ENCODE measurements at places on chromosomes 3 and 15. TPM values are rescaled to one million over a fixed set of nuclear protein-coding genes. Genes with fewer than 3 reads are reported as not detected.

- peaks cover 2% of the 10 kb centered on the region for H3K27me3 ChIP-seq
- no peak for DNase-seq
- no peak overlapping the region for H3K27ac ChIP-seq
- H3K4me3 ChIP-seq = no peak overlapping the region
Measured at GRCh38 chr15:81977464-81977863, 68.4 kb downstream of the MEX3B start.

- no peak for DNase-seq
- H3K27ac ChIP-seq = no peak overlapping the region
- peaks cover 3% of the 10 kb centered on the region for H3K27me3 ChIP-seq
- H3K36me3 ChIP-seq = no peaks in the 10 kb centered on the region
Measured at GRCh38 chr15:37967788-37968187, 33.3 kb downstream of the TMCO5A start.

CLSTN2 gene
- not detected for polyA plus RNA-seq

- H3K27me3 ChIP-seq = no peaks in the 10 kb centered on the region
- no peaks in the 10 kb centered on the region for H3K36me3 ChIP-seq
- DNase-seq = no peak
- H3K4me1 ChIP-seq = peaks cover 20% of the 10 kb centered on the region
Measured at GRCh38 chr15:65290228-65290627, 3.5 kb upstream of the PARP16 start.

GRCh38 chr15:81869161-81869954 is 176.5 kb downstream of the MEX3B start:
- no peak overlapping the region for H3K4me3 ChIP-seq
- H3K4me1 ChIP-seq = no peaks in the 10 kb centered on the region
- peaks cover 5% of the 10 kb centered on the region for H3K27me3 ChIP-seq
- no peaks in the 10 kb centered on the region for H3K36me3 ChIP-seq

SH3BP5 gene
- polyA plus RNA-seq = 67.4 TPM

MME gene
- not detected for polyA plus RNA-seq

GRCh38 chr3:8981296-8981695 is 18.0 kb upstream of the RAD18 start:
- no peak overlapping the region for H3K4me3 ChIP-seq
- H3K27ac ChIP-seq = no peak overlapping the region
- H3K36me3 ChIP-seq = no peaks in the 10 kb centered on the region
- peaks cover 5% of the 10 kb centered on the region for H3K27me3 ChIP-seq
- no peak for DNase-seq

TSC22D2 gene
- polyA plus RNA-seq = 10.4 TPM

DNA sequence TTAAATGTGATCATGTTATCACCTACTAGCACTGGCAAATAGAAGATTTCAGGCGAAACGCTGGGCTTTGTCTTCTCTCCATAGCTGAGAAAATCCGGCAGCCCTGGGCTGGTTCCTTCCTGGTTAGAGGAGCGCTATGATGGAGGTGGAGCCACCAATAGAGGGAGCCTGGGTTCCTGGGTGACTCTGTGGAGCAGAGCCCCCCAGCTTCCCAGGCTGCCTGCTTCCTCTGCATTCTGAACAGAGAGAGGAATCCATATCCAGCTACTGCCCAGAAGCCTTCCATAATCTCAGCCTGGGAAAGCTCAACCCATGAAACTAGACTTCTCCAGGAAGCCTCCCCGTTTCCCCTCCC is 32.6 kb upstream of the IQSEC1 start:
- H3K4me3 ChIP-seq = no peak overlapping the region
- no peaks in the 10 kb centered on the region for H3K27me3 ChIP-seq
- no peak overlapping the region for H3K27ac ChIP-seq
- no peaks in the 10 kb centered on the region for H3K36me3 ChIP-seq
- no peak for DNase-seq

SEC22C gene
- polyA plus RNA-seq = 35.6 TPM

- H3K27ac ChIP-seq = no peak overlapping the region
- peaks cover 2% of the 10 kb centered on the region for H3K4me1 ChIP-seq
- no peak overlapping the region for H3K4me3 ChIP-seq
- H3K27me3 ChIP-seq = no peaks in the 10 kb centered on the region
Measured at GRCh38 chr3:50985893-50986292, 311.2 kb downstream of the DOCK3 start.

ACP3 gene
- 1.4 TPM for polyA plus RNA-seq

DNA sequence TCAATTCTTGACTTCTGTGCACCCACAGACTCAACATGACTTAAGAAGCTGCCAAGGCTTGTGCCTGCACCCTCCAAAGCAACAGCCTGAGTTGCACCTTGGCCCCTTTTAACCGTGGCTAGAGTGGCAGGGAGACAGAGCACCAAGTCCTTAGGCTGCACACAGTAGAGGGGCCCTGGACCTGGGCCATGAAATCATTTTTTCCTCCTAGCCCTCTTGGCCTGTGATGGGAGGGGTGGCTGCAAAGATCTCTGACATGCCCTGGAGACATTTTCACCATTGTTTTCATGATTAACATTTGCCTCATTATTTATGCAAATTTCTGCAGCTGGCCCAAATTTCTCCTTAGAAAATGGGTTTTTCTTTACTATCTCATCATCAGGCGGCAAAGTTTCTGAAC is 836.8 kb downstream of the ZPLD1 start:
- H3K4me1 ChIP-seq = no peaks in the 10 kb centered on the region
- H3K27ac ChIP-seq = no peak overlapping the region
- DNase-seq = no peak
- no peaks in the 10 kb centered on the region for H3K27me3 ChIP-seq
- H3K36me3 ChIP-seq = no peaks in the 10 kb centered on the region

EPM2AIP1 gene
- polyA plus RNA-seq = 5.3 TPM

ALCAM gene
- 2.8 TPM for polyA plus RNA-seq

- no peaks in the 10 kb centered on the region for H3K27me3 ChIP-seq
- DNase-seq = no peak
- H3K27ac ChIP-seq = no peak overlapping the region
Measured at GRCh38 chr15:33467146-33467815, 156.5 kb downstream of the RYR3 start.

SLC9C1 gene
- polyA plus RNA-seq = not detected

DNA sequence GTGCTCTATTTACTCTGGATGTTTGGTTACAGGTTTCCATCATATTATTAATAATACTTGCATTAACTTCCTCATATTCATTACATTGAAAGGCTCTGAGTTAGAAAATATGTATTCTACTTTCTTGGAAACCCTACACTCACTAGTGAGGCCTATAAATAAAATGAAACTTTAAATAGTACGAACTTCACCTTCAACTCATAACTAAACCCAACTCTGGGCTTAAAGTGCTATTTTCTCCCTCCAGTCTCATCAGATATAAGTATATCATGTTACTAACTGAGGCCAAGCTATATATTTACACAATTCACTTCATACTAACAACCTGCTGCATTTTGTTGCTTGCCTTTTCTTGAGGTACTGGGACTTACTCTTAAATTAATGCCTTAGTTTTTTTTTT is 306.7 kb downstream of the TIGIT start:
- H3K27me3 ChIP-seq = no peaks in the 10 kb centered on the region
- no peak overlapping the region for H3K27ac ChIP-seq
- H3K4me1 ChIP-seq = no peaks in the 10 kb centered on the region
- DNase-seq = no peak
- no peak overlapping the region for H3K4me3 ChIP-seq

DNA sequence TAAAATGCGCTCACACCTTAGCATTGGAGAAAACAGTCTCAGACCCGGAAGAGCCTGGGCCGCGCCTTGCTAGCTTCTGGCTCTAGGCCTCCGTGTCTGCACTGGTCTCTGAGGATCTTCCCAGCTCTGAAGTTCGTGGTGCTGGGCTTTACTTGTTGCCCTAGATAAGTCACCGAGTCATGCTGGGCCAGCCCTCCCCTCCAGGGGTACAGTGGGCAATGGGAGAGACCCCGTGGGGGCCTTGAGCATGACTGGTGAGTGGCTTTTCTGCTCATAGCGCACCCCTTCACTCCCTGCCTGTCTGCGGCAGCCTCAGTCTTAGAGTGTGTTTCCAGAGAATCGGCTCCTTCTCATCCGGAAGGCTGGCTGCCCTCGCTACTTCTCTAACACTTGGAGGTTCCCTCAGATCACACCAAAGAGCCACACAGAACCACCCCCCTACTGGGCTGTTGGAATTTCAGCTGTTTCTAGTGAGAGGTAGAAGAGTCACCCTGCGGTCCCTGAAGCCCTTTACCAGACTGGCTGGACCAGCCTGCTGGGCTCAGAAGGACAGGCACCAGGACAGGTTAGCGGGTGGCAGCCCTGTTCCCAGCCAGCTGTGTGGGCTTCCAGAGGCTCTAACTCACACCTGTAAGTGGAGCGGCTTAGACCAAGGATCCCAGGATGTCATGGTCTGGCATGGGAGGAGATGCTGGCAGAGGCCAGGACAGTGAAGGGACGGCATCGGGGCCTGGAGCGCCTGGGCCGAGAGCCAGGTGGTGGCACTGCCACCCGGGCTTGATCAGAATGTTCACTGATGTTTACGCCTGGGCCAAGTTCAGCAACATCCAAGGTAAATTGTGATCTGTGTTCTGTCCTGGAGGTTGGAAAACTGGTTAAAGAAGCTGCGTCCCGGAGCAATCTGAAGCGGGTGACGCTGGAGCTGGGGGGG is 17.9 kb downstream of the ALDH1A3 start:
- H3K36me3 ChIP-seq = no peaks in the 10 kb centered on the region
- no peak overlapping the region for H3K27ac ChIP-seq
- DNase-seq = no peak
- H3K4me3 ChIP-seq = no peak overlapping the region
- no peaks in the 10 kb centered on the region for H3K27me3 ChIP-seq

GRCh38 chr3:192867645-192868044 is 50.0 kb downstream of the MB21D2 start:
- H3K36me3 ChIP-seq = no peaks in the 10 kb centered on the region
- no peaks in the 10 kb centered on the region for H3K4me1 ChIP-seq
- no peak overlapping the region for H3K27ac ChIP-seq
- no peak for DNase-seq
- no peak overlapping the region for H3K4me3 ChIP-seq

DNA sequence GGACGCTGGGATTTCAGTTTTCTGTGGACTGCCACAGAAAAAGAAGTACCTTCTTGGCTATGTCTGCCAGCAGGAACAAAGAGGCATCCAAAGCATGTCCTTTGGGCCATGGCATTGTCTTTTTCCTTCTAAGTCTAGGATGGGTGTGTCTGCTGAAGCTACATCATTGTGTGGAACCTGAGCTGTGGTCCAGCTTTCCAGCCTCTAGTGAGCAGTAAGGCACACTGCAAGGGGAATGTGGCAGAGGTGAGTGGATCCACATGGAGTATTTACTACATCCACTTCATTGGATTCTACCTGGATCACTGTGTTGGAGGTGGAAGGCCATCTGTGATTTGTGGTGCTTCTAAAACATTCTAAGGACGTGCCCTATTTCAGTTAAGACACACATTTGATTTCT is 23.7 kb downstream of the CMTM8 start:
- no peak overlapping the region for H3K4me3 ChIP-seq
- peaks cover 5% of the 10 kb centered on the region for H3K4me1 ChIP-seq
- H3K27me3 ChIP-seq = peaks cover 2% of the 10 kb centered on the region
- no peak overlapping the region for H3K27ac ChIP-seq
- no peak for DNase-seq
- no peaks in the 10 kb centered on the region for H3K36me3 ChIP-seq

- H3K4me3 ChIP-seq = peak overlapping the region; percentile 96
- H3K27ac ChIP-seq = peak overlapping the region; percentile 76
- peak; percentile 28 for DNase-seq
- H3K36me3 ChIP-seq = peaks cover 3% of the 10 kb centered on the region
- H3K27me3 ChIP-seq = peaks cover 23% of the 10 kb centered on the region
Measured at GRCh38 chr3:71582036-71582611, 1.4 kb downstream of the FOXP1 start.

DNA sequence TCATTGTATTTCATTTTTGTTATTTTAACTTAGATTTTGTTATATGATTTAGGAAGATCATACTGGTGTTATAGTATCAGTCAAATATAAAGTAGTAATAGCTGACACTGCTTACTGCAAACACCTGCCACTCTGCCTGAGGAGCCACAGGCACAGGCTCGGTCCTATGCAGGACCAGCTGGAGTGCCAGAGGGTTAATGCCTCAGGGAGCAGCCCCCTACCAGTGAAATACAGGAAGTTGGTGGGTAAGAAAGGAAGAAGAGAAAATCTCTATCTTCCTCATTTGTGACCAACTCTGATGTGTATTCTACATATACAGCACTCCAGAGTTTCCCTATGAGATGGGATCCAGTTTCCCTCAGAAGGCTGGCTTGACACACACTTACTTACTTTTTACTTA is 593.3 kb downstream of the UNC13C start:
- H3K36me3 ChIP-seq = no peaks in the 10 kb centered on the region
- H3K27ac ChIP-seq = no peak overlapping the region
- H3K27me3 ChIP-seq = no peaks in the 10 kb centered on the region
- no peaks in the 10 kb centered on the region for H3K4me1 ChIP-seq

GRCh38 chr3:43048470-43048869 is 57.4 kb downstream of the POMGNT2 start:
- no peaks in the 10 kb centered on the region for H3K27me3 ChIP-seq
- H3K4me1 ChIP-seq = no peaks in the 10 kb centered on the region
- no peak for DNase-seq
- H3K27ac ChIP-seq = no peak overlapping the region
- peaks cover 32% of the 10 kb centered on the region for H3K36me3 ChIP-seq

DNA sequence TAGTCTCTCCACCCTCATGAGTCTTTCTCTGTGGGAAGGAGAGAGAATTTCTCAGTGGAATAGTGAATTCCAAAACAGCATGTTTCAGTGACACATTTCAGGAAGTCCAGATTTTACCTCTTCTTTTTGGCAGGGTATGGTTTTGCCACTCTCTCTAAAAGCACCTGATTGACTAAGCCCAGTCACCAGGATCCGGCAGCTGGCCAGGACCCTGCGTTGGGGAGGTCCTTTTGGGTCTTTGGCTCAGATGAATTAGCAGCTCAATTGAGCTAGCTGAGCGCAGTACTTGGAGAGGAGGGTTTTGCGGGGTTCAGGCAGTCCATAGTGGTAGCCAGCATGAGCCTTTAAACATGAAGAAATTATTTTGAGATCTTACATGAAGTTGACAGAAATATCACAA is 548.2 kb downstream of the PDCD6IP start:
- peaks cover 3% of the 10 kb centered on the region for H3K27me3 ChIP-seq
- H3K27ac ChIP-seq = no peak overlapping the region
- no peak for DNase-seq
- no peak overlapping the region for H3K4me3 ChIP-seq

- no peak overlapping the region for H3K4me3 ChIP-seq
- H3K36me3 ChIP-seq = no peaks in the 10 kb centered on the region
- no peak overlapping the region for H3K27ac ChIP-seq
- DNase-seq = no peak
- no peaks in the 10 kb centered on the region for H3K4me1 ChIP-seq
Measured at GRCh38 chr3:68007621-68008226, 353.3 kb upstream of the SUCLG2 start.

KIF15 gene
- polyA plus RNA-seq = not detected

GRCh38 chr15:40471105-40471807 is 472 bp downstream of the CHST14 start:
- no peaks in the 10 kb centered on the region for H3K27me3 ChIP-seq
- H3K27ac ChIP-seq = peak overlapping the region; percentile 94
- H3K4me3 ChIP-seq = peak overlapping the region; percentile 87
- no peaks in the 10 kb centered on the region for H3K36me3 ChIP-seq
- peaks cover 15% of the 10 kb centered on the region for H3K4me1 ChIP-seq

GRCh38 chr15:32844118-32844711 is 126.4 kb downstream of the GREM1 start:
- H3K27ac ChIP-seq = no peak overlapping the region
- no peaks in the 10 kb centered on the region for H3K27me3 ChIP-seq
- no peaks in the 10 kb centered on the region for H3K4me1 ChIP-seq
- no peak for DNase-seq
- H3K36me3 ChIP-seq = no peaks in the 10 kb centered on the region

GRCh38 chr3:4936982-4937614 is 42.1 kb upstream of the BHLHE40 start:
- no peaks in the 10 kb centered on the region for H3K36me3 ChIP-seq
- peaks cover 2% of the 10 kb centered on the region for H3K27me3 ChIP-seq
- no peak for DNase-seq
- no peaks in the 10 kb centered on the region for H3K4me1 ChIP-seq
- no peak overlapping the region for H3K4me3 ChIP-seq
- no peak overlapping the region for H3K27ac ChIP-seq

TMEM266 gene
- polyA plus RNA-seq = not detected
